Cardiac septum (tissue), 1 donor: ENCODE measurements at places on chromosomes 11 and 22. TPM values are rescaled to one million over a fixed set of nuclear protein-coding genes. Genes with fewer than 3 reads are reported as not detected.

GRCh38 chr22:32629573-32629957, 155.0 kb downstream of the FBXO7 start:
- no peak for DNase-seq

DNA sequence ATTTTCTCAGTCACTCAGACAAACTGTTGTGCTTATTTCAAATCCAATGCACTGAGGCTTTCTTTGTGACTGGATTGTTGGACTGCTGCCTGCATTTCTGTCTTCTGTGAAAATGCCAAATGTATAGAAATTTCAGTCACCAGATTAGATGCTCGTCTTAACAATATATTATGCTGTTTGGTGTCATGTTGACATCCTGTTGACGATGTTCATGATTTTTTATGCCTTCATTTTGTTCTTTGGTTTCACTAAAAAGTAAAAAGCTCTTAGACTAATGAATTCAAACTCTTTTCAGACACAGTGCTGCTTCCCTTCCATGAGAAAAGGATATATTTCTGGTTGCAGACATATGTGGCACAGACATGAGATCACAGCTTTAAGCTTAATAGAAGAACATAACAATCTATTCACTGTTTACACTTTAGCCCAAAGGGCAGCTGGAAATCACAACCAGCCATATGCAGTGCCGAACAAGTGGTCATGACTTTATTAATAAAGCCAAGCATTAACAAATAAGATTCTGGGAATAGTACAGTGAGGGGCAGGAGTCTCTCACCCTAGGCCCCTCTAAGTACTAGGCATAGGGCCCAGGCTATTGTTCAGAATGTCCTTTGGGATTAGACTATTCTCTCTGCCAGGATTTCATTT, 9.4 kb upstream of the SOX6 start:
- no peak for DNase-seq

GRCh38 chr11:129528296-129528695, 152.6 kb downstream of the BARX2 start:
- no peak for DNase-seq

DNA sequence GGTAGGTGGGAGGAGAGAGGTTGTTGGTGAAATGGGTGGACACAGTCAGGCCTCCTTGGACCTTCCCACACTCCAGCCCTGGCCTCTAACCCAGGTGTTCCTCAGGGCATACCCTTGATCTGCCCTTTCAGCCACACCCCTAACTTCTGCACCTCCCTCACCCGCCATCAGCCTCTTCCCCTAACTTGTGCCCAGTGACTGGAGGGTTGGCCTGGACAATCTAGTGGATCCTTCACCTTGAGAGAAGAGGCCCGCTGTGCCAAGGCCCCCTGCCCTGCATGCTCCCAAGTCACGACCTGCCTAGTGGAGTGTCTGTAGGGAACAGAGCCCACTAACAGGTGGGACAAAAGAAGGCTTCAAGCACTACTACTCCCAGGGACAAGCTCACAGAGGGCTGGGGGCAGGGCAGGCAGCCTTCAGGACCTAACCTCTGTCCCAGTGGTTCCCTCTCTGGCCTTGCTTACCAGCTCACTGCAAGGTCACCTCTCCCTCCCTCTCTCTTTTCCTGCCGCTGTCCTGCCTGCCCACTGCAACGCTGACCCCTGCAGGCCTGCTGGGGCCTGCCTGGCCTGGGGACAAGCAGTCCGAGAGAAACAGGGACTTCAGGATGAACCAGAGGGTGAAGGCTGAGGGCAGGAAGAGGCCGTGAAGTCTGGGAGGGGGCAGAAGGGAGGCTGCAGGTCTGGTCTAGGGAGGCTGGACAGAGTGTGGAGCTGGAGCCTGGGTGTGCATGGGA, 3.3 kb downstream of the SYT7 start:
- no peak for DNase-seq

DNA sequence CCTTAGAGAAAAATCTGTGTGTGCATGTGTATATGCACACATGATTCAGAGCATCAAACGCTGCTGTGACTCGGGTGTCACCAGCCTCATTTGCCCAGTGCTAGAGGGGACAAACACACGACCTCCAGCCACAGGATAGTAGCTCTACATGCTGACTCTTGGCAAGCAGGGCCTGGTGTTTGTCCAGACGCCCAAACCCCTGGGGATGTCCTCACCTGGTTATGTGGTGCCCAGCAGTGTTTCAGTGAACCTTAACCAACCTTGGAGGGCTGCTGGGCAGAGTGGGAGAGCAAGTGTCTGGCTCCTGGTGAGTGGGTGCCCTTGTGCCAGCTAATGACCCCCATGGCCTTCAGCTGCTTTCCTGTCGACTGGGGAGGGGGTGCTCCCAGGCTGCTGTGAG, 26.7 kb downstream of the IGLL1 start:
- DNase-seq, result no peak

GRCh38 chr22:41445129-41446056, 1.2 kb downstream of the TOB2 start:
- DNase-seq, result peak; percentile 77

DNA sequence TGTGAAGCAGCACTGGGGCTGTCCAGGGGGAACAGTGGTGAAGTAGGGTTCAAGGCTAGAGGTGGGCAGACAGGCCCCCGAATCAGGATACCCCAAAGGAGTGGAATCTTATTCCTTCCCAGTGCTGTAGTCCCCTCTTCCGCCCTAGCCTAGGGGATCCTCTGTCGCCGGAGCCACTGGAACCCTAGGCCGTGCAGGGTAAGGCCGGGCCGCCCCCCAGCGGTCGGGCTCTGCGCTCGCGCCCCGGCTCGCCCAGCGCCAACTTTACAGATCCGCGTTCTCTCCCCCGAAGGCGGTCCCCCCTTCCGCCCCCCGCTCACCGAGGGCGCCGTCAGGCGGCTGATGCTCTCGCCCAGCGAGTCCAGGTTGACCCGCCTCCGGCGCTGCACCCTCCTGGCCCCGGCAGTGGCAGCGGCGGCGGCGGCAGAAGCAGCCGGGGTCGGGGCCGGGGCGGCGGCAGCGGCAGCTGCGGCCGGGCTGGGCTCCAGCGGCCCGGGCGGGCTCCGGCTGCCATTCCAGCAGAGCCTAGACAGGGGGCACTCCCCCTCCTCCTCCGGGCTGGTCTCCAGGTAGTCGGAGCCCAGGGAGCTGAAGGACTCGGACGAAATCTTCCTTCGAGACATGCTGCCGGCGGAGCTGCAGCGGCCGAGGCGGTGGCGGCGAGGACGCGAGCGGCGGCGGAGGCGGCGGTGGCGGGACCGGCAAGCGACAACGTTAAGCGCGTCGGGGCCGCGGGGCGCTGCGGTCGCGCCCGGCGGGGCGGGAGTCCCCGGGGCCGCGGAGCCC, 650 bp downstream of the GUCY1A2 start:
- DNase-seq, result peak; percentile 71

GRCh38 chr11:66717925-66718319, 11.1 kb downstream of the SPTBN2 start:
- no peak for DNase-seq

- DNase-seq, result peak; percentile 74
These were observed 539 bp downstream of the SLC35C1 start for GRCh38 chr11:45805305-45806071.

DNA sequence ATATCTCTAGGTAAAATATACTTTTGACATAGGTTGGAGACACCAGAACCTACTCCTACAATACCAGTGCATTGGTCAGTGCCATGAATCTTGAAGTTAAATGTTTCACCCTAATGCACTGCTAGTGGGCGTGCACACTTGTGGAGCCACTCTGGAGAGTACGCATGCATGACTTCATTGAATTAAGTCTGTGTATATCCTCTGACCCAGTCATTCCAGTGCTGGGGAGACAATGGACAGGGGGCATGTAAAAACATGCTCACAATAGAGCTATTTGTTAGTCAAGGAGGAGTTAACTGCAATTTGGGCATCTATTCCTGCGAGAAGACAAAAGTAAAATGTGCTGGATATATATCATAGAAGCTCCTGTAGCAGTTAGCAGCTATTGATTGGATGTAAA, 335.4 kb upstream of the NCAM1 start:
- DNase-seq, result no peak

- DNase-seq, result no peak
These were observed 2.8 kb upstream of the OR52K1 start for GRCh38 chr11:4479644-4480043.

DNA sequence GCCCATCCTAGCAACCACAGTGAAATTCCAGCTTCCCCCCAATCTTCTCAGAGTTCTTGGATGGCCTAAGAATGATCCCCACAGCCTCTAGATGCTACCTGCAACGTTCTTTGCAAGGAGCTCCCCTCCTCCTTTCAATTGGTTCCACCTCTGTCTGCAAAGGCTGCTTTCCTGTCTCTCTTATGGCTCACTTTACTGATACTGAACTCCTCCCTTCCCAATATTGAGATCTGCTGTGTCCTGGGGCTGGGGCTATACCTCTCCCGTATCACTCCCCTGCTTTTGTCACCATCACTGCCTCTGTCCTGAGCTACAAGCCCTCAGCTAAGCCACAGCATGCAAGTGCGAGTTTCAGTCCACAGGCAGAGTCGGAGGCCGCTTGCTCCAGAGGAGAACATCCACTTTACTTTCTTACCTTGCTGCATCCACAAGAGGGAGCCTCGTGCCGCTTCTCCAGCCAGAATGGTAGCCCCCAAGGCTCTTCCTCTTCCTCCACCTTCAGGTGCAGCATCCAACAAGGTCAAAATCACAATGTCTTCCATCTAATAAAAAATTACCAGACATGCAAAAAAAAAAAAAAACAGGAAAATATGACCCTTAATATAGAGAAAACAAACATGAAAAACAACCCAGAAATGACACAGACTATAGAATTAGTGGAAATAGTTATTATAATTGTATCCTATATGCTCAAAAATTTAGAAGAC, 48.6 kb upstream of the TMEM45B start:
- no peak for DNase-seq

DNA sequence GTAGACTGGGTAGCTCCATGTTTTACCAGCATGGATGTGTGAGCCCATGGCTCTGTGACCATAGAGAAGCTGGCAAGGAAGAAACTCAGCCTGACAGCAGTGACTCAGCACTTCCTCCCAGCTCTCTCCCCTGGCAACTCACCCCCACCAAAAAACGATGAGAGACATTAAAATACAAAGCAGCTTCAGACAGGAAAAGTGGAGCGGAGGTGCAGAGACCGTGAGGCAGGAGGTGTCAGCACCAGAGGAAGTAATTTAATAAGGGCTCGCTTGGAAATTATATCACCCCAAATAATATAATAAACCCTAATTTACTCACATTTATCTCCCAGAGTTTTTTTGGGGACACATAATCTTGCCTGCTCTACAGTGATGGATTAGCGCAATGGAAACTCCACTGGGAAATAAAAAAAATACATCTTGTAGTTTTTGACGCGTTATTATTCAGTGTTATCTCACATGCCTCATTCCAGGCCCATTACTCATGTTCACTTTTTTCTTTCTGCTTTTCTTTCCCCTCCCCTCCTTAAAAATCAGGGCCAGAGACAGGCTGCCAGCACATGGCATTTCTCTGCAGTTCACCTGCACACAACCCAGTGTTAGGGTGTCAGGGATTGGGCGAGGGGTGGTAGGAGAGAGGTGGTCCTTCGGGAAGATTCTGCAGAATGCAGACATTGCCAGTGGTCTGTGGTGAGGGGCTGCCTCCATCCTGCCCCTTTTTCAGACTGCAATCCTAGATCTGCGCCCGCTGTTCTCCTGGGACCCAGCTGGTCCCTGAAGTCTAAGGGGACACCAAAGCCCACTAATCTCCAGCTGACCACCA, 170.8 kb downstream of the BUD13 start:
- no peak for DNase-seq

GRCh38 chr11:11884774-11885481, 43.2 kb downstream of the USP47 start:
- DNase-seq, result no peak

GRCh38 chr11:507727-508515, 879 bp upstream of the RNH1 start:
- DNase-seq, result no peak

DNA sequence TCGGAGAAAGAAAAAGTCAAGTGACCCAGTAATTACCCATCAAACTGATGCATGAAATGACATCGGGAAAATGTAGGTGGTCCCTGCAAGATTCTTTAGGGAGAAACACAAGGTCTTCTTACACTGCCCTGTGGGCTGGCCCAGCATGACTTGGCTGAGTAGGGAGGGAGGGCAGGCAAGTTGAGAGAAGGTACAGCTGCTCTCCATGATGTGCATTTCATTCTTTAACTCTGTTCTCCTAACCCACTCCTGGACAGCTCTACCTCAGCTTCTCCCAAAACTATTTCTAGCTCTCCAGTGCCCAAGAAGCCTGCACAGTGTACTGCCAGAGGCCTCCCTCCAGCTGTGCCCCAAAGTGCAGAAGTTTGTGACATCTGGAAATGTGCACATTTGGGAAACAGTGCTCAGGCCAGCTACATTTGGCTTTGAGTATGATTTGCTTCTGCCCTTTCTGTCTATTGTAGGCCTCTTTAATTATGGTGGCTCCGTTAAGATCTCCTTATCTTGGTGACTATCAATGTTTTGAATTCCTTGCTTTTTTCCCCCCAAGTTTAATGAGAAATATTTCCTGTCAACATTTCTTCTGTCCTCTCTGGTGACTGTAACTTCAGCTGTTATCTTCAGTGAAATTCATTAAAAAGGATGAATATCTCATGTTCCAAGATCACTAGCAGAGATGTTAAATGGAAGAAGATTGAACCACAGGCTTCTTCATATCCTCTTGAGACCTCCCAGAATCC, 26.7 kb upstream of the PRSS23 start:
- no peak for DNase-seq

GRCh38 chr11:877565-877964, 33.0 kb downstream of the CHID1 start:
- DNase-seq, result no peak

The C1QTNF5 gene
- total RNA-seq, result 33.8 TPM

The NCAM1 gene
- 472 TPM for total RNA-seq

The PGA4 gene
- total RNA-seq, result not detected

The NTM gene
- total RNA-seq, result 3.4 TPM

The SAA4 gene
- not detected for total RNA-seq

The NRGN gene
- total RNA-seq, result 6.4 TPM

The NAA40 gene
- total RNA-seq, result 19.2 TPM

The ASCL2 gene
- total RNA-seq, result not detected

The PATE2 gene
- not detected for total RNA-seq

The OR8D2 gene
- not detected for total RNA-seq

The UPB1 gene
- total RNA-seq, result 0.67 TPM

The MMP12 gene
- not detected for total RNA-seq

The UBQLNL gene
- total RNA-seq, result 0.11 TPM

The APOL1 gene
- 25.6 TPM for total RNA-seq

The NAV2 gene
- 50.8 TPM for total RNA-seq
